ENCODE measurements at places on chromosomes 5 and 9.

DNA sequence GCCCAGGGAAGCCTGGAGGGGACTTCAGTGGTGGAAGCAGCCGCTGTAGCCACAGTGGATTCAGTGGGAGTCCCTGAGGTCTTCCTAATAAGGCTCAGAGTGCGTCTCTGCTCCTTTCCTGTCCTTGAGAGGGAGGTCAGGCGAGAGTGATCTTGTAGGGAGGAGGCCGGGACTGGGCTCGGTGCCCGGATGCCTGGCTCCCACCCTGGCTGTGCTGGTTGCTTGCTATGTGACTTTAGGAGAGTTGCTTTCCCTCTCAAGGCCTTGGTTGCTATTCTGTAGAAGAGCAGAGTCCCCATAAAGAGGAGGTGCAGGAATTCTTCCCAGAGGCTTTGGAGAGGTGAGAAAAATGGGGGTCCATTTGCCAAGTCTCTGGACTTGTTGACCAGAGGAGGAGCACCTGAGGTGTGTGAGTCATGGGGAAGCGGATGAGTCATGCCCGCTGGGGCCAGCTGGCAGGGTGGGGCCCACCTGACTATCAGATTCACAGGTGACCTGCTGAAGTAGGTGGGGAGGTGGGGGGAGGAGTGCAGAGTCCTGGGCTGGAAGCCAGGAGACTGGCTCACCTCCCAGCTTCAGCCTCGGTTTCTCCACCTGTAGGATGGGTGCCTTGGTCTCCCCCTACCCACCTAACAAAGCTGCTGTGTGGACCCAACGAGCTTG, 13.8 kb downstream of the GSN start:
- no peak for DNase-seq

- no peak for DNase-seq
These were observed 19.8 kb downstream of the NACC2 start for GRCh38 chr9:136075134-136075841.

GRCh38 chr9:98795295-98795955, 930 bp downstream of the ANKS6 start:
- DNase-seq, result no peak

GRCh38 chr9:6076851-6077250, 61.4 kb upstream of the RANBP6 start:
- no peak for DNase-seq

DNA sequence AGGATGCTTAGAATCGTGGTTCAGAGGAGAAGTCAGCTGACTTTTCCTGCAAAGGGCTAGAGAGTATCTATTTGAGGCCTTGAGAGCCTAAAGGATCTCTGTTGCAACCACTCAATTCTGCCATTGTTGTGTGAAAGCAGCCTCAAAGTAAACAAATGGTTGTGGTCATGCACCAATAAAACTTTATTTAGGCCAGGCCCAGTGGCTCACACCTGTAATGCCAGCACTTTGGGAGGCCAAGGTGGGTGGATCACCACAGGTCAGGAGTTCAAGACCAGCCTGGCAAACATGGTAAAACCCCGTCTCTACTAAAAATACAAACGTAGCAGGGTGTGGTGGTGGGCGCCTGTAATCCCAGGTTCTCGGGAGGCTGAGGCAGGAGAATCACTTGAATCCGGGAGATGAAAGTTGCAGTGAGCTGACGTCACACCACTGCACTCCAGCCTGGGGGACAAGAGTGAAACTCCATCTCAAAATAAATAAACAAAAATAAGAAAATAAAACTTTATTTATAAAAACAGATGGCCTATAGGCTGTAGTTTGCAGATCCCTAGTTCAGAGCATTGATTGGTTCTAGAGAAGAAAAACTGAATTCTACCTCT, 135.9 kb upstream of the KLF4 start:
- no peak for DNase-seq

DNA sequence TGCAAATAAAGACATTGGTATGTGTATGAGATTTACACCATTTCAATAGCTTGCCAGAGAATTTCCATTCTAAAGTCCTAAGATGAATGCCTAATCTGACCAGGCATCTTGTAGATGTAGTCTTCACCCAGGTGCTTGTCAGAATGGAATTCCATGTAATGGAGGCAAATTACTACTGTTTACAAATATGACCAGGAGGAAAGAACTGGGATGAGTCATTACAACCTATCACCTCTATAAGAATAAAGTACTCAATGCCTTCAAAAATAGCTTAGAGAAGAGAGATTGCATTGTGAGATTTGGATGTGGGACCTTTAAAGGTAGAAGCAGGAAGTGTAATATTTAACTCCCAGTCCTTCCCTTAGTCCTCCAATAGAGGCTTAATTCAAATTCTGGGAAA, 507.0 kb upstream of the PTGER4 start:
- no peak for DNase-seq

DNA sequence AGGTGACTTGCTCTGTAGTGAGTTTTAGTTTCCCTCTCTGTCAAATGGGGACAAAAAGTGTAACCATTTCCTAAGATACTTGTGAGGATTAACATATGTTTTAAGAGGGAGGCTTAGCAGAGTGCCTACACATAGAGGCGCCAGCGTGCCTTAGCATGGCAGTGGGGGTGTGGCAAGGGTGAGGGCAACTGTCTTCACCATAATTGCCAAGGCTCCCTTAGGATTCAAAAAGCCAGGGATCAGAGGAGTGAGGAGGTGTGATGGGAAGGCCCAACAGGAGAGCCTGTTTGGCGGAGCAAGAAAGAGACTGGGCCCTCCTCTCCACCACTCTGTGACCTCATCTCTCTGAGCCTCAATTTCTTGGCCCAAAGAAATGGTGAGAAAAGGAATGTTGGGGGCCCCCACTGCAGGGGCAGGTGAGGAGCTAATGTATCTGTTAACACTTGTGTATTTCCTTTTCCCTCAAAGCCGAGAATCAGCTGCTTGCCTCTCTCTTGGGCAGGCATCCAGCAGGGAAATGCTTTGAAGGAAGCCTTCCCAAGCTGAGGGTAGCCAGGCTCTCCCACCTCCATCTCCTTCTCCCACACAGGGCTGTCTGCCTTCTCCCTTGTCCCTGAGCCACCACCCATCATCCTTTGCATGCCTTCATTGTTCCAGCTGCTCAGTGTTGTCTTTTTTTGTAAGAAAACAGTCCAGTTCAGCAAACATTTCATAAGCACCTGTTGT, 76.0 kb downstream of the DAB2IP start:
- no peak for DNase-seq
